ENCODE measurements at places on chromosomes 3 and 15. TPM values are rescaled to one million over a fixed set of nuclear protein-coding genes. Genes with fewer than 3 reads are reported as not detected.

DNA sequence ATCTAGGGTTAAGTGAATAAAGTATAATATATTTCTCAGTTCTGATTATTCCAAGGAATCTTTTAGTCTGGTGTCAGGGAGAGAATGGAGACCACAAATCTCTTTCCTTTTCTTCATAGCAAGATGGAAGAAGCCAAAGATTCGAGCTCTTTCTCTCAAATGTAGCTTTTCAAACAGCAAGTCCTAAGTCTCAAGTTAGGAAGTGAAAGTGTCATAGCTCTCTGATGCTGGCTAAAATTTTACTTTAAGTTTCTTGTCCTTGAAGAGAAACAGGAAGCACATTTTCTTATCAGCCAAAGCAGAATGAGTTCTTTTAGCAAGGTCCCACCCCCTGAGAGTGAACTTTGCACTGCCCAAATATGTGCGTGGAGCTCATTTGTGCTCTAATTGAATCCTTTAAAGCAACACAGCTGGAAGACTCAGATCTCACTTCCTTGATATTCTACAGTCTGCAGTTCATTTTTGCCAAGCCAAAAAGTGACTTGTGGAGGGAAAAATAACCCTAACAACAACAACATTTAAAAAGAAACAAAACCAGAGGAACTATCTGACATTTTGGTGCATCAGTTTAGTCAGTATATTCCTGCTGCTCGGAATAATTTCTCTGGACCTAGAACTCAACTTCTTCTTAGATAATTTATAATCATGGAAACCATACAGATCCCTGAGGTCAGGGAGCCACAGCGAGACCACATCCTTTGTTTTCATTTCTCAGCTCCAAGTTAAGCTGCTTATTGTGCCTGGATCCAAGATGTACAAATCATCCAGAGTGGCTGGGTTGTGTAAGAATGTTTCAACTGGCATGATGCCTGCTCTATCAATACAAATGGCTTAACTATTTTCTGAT, 238.7 kb upstream of the P2RY1 start:
- no peak for DNase-seq

DNA sequence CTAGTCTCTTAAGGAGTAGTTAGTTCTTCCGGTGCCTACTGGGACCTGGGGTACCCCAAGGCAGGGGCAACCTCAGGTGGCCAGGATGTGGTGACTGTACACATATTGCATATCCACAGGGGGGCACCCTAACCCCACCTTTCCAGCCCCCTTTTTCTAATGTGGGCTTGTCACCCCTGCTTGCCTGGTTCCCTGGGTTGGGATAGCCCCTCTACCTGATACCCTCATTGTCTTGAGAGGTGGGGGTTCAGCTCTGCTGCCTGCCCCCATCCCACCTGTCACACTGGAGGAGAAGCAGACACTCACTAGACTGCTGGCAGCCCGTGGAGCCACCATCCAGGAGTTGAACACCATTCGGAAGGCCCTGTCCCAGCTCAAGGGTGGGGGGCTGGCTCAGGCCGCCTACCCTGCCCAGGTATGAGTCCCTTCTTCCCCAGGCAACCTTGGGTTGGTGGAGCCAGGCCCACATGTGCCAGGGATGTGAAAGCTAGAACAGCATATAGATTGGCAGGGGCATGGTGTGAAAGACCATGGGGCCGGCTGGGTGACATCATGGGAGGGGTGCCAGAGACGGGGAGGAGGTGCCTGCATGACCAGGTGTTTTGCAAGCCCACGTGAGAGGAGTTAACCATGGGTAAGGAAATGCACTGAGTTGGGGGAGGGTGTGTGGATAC, 4.0 kb downstream of the GLYCTK start:
- no peak for DNase-seq

GRCh38 chr3:156838035-156838434, 11.9 kb downstream of the LEKR1 start:
- no peak for DNase-seq

- DNase-seq = no peak
Measured at GRCh38 chr3:152222327-152222726, 46.4 kb upstream of the MBNL1 start.

DNA sequence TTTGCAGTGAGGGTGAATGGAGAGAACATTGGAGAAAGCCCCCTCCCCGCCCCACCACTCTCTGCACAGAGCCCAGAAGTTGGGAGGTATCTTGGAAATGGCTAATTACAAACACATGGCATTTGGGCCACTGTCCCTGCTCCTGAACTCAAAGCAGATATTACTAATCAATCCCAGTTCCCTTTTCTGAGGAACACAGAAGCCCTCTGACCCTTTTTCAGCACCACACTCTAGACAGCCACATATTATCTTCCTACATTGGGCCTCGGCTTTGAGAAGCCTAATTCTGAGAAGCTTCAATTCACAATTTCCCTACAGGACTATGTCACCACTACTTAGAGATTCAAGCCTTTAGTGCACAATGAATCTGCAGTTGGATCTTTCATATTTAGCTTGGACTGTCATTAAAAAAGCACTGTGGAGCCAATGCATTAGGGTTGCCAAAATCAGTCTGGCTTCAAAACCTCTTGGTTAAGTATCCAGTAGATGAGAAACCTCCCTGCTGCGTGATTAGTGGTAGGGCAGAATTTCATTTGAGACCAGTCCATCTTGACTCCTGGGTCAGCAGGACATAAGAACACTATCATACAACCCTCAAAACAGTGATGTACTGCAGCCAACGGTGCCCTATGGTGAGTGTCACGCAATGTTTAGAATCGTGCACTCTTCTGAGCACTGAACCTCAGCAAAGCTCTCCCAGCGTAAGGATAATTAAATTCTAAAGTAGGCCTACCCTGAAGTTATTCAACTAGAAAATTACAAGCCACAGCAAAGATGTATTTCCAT, 26.1 kb downstream of the MGLL start:
- DNase-seq = no peak

DNA sequence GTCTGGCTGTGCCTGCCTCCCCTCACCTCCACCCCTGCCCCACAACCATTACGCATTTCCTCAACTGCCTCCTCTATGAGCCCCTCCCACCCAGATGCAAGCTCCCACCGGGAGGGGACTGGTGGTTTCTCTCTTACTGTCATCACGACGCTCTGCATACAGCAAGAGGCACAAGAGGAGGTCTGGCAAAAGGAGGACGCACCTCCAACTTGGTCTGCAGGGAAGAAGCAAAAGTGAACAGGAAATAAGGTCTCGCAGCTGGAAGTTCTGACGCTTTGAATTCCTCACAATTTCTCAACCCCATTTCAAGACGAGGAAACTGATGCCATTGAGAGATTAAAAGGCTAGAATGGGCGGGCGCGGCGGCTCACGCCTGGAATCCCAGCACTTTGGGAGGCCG, 42.3 kb upstream of the MUC4 start:
- DNase-seq = no peak

GRCh38 chr15:47812470-47812999, 95.2 kb downstream of the SEMA6D start:
- DNase-seq = no peak

DNA sequence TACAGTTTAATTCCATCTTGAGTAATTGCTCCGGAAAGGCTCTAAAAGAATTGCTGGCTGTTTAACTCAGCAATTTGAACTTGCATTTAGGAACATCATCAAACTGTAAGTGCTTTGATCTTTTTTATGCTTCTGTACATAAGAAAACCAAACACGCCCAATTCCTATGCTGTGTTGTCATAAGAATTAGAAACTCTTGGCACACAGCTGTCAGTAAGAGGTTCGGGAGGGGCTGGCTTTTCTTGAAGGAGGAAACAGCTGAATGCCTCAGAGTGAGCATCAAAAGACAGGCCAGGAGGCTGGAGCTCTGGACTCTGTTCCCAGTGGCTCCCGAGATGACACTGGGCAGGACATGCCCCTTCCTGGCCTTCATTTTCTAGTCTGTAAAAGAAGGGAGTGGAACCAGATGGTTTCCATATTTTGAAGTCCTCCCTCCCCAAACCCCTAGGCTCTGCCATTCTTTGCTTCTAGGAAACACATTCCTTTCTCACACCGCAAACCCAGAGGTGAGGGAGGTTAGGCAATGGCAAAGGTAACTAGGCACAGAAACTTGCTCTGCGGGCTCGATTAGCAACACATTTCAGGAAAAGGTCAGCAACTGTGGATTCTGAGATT, 73.7 kb upstream of the DLG1 start:
- no peak for DNase-seq

The KLF15 gene
- 1.7 TPM for total RNA-seq

The TADA3 gene
- total RNA-seq = 26.2 TPM

The TRIM42 gene
- total RNA-seq = not detected

The ADCY5 gene
- under 0.01 TPM for total RNA-seq

The CHRM5 gene
- 0.13 TPM for total RNA-seq

All from dermis microvascular lymphatic vessel endothelial cell (primary cell).